ENCODE measurements at places on chromosomes 2 and 18.

- no peak for DNase-seq
Measured at GRCh38 chr2:52253416-52253980, 1221.6 kb upstream of the NRXN1 start.

- DNase-seq = no peak
Measured at GRCh38 chr2:54927085-54927750, 123.0 kb downstream of the RTN4 start.

DNA sequence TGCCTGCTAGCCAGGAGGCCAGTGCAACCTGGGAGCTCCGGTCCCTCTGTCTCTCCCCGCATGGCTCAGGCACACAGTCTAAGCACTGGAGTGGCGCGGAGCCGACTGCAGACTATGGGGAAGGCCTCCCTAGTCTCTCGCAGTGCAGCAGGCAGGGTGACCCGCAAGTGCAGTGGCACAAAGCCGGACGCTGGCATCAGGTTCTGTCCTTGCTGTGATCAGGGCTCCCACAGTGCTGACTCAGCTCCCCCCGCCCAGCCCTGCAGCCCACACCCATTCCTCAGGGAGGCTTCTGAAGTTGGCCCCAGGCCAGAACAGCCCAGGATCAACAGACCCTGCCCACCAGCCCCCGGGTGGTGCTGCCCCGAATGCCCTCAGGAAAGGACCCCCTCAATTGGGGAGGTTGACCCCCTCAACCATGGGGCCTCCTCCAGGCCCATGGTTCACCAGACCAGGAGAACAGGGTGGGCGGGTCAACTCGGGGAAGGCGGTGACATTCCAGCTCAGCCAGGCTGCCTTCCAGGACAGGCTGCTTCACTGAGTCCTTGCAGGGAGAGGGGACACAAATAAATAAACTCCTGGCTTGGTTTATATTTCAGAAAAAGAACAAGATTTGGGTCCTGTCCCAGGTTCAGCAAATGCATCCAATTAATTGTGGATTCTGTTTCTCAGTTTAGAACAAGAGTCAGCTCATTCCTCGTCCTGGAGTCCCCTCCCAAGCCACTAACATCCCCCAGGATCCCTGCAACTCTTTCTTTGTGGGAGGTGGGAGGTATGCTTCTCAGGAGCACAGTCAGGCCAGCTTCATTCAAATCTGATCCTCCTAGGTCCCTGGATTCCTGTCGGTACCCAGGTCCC lies 12.2 kb downstream of the BIN1 start:
- no peak for DNase-seq

DNA sequence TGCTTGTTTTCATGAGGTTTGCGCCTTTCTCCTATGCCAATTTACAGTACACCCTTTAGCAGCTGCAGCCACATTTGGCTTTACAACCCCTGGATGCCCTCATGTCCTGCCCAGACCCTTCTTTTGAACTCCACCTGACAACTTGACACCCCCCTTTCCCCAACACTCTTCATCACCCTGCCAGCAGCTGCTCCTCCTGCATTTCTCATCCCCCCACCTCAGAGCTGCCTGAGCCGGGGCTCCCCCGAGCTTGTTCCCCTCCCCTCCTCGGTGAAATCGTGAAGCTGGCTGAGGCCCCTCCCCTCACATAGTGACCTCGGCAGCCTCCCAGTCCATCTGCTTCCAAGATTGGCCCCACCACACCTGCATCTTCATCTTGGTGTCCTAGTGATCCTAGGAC lies 40.5 kb downstream of the LRRFIP1 start:
- no peak for DNase-seq

DNA sequence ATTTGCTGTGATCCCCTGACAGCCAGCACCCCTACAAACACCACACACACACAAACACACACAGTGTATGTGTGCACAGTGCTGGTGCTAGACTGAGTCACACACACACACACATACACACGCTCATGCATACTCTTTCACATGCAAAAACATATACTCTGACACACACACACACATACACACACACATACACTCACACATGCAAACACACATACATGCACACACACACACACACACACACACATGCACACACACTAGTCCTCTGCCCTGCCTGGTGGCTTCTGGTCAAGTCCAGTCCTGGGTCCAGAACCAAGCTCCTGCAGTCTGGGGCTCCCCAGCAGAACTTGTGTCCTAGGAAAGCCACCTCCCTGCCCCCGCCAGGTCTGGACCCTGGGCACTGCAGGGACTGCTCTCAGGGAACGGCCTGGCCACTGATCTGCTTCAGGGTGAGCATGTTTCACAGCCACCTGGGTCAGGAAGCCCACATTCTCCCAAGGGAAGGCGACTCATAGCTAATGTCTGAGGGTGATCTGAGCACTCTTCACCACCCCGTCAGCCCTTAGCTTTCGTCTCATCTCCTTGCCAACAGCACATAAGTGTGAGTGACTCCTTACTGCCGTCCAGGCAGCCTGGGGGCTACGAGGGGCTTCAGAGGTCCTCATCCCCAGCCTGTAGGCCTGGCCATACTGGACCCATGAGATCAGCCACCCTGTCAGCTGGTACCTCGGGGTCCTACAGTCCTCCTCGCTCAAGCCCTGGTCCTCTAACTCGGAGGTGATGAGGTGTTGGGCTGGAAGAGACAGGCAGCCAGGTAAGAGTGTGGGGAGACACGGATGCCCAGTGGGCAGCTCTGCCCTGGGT lies 88.1 kb downstream of the MCFD2 start:
- no peak for DNase-seq

- DNase-seq = peak; percentile 86
Measured at GRCh38 chr2:170816504-170817092, at the start of gene GAD1. GAD1 (plus strand) TSS chr2:170816887; CDS start chr2:170818592, 1,705 bp downstream.

DNA sequence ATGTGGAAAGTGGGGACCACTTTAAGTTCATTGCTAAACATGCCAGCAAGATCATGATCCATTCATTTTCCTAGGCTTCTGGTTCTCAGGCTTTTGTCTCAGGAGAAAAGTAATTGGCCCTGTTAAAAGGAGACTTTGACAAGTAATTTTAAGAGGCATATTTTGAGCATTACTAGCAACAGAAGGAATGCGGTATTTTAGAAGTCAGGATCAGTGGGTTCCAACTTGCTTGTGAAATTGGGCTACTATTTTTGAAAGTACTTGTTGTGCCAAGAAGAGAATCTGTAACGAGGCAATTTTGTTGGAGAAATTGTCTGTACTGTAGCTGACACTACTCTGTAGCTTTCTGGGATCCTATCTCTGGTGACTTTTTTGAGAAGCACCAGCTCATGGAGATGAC lies 59.4 kb downstream of the CERS6 start:
- DNase-seq = no peak

DNA sequence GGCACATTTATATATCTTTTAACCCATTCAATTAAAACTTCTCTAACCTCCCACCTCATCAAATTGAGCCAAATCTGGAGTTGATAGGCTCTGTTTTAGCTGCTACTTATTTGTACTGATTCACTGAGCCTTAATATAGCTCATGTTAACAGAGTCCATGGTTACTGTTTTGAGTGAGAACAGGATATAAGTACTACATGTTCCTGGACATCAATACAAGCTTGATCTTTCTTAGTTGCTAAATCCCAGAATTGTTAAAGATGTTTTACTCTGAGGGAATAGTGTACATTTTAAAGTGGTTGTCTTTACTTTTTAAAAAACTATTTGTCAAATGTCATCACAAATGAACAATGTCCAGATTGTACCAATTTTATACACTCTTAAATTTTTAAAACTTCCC lies 157.7 kb downstream of the RPRM start:
- no peak for DNase-seq

DNA sequence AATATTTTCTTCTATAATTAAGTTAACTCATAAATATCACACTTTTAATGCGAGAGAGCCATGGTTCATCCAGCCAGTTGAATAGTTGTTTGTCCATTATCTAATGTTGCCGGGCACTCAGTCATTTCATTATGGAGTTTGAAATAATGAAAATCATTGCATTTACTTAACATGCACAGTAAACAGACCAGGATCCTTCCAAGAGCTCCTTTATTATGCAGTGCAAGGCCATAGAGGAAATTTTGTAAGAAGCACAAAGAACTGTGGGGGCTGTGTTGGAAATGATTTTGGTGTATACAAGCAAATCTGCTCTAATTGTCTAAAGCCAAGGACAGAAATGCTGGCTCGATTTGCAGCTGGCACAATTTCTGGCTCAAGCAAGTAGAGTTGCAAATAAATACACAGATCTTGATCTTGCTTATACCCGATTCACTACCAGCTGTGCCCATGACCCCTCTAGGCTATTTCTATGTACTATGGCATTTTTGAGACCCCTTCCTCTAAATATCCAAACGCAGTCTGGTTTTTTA lies 400.3 kb upstream of the HNRNPA3 start:
- no peak for DNase-seq

GRCh38 chr18:61400716-61401115 lies 67.5 kb downstream of the CDH20 start:
- no peak for DNase-seq

GRCh38 chr2:238854699-238855229 lies 6.9 kb downstream of the TWIST2 start:
- no peak for DNase-seq

- no peak for DNase-seq
Measured at GRCh38 chr2:237922641-237923361, 44.0 kb upstream of the UBE2F start.

DNA sequence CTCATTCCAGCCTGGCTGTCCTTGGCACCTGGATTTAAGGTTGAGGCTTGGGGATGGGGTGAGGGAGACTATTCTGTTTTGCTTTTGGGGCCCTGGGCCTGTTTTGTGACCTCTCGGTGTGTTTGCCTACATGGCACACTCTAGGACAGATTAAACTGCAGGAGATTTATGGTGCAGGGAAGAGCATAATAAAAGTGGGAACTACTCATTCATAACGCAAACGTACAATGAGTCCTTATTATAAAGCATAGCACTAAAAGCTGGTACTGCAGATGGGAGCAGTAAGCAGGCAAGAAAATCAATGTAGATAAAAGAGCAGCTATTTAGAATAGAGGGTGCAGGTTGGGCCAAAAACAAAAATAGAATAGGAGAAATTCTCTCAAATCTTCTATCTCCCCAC lies 238.4 kb downstream of the ACTR3 start:
- no peak for DNase-seq

DNA sequence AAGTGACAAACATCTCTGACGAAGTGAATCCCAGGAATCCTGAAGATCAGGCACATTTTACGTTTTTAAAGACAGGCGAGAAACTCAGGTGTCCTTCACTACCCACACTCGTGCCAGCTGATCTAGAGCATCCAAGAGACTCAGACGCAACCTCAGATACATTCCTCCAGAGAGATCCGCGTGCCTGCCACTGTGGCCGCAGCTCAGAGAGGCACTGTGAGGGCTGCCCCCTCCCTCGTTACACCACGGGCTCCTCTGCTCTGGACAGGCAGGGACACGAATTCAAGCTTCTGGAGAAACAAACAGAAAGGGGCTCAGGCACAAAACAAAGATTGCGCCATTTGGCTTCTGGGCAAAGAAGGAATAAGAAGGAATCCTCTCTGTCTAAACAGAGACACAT lies 268.0 kb downstream of the HDAC4 start:
- DNase-seq = no peak
